ENCODE measurements at places on chromosomes 2 and 18.

DNA sequence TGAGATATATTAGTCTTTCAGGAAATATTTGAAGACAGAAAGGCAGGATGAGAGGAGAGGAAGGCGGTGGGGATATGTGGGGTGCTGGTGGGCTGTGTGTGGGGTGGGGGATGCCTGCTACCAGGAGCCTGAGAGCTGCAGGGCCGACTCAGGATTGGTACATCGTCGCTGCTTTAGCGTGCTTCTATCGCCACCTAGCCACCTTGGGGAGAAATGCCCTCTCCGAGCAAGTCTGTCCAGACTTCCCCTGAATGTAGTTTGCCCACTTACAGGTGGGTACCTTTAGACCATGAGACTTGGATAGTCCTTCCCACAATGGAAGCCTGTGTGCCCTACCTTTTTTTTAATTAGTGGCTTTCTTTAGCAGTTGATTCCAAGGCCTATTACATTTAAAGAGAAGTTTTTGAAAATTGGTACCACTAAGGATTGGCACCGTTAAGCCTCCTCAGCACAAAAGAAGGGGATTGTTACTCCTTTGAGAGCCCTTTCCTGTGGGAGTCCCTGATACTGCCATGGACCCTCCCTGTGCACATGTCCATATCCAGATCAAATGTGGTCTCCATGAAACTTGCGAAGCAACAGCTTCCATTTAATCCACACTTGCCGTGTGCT lies 114.1 kb upstream of the NDUFV2 start:
- no peak for DNase-seq

GRCh38 chr2:1642066-1642861 lies 102.1 kb downstream of the PXDN start:
- DNase-seq: no peak

DNA sequence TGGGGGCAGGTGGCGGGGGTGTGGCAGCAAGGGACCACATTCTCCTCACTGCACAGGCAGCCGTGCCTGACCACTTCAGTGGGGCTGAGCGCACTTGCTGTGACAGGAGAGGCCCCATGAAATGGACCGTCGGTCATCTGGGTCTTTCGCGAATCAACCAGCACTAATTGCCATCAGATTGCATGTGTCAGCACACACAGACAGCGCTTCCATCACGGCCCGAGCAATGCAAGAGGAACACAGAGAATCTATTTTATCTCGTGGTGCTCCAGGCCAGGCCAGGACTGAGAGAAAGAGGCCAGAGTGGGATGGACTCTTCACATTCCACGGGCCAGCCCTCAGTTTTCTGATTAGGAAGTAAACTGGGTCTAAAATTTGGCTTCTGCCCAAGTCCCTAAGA lies 87.0 kb downstream of the EIPR1 start:
- DNase-seq: no peak

GRCh38 chr2:240685771-240686371 lies 3.2 kb upstream of the AQP12B start:
- no peak for DNase-seq

- DNase-seq: no peak
Measured at GRCh38 chr2:74548285-74548899, 5.3 kb downstream of the LOXL3 start.

DNA sequence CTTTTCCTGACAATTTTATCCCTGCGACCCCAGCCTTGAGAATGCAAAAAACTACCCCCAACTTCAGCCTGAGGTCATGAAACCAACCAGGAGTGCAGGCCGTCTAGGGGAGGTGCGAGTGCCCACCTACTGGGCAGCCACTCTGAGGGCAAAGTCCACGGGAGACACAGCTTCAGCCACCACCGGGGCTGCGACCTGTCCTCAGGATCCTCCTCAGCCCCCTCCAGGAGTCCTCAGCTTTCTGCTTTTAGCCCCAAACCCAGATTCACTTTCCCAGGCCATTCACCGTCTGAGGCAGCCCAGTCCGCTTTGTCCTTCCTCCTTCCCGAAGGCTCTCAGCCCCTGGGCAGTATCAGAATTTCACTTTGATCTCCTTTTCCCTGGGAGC lies 210.2 kb upstream of the TNP1 start:
- no peak for DNase-seq

- no peak for DNase-seq
Measured at GRCh38 chr2:133292259-133292658, 276.0 kb downstream of the NCKAP5 start.

DNA sequence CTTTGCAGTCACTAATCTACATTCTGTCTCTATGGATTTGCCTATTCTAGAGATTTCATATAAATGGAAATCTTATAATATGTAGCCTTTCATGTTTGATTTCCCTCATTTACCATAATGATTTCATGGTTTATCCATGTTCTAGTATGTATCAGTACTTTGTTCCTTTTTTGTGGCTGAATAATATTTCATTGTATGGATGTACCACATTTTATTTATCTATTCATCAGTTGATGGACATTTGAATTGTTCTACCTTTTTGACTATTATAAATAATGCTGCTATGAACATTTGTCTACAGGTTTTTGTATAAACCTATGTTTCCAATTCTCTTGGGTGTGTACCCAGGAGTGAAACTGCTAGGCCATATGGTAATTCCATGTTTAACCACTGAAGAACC lies 221.1 kb downstream of the ICOS start:
- DNase-seq: no peak

GRCh38 chr2:215022910-215023309 lies 115.5 kb downstream of the ABCA12 start:
- DNase-seq: no peak

GRCh38 chr2:144469798-144470197 lies 50.1 kb downstream of the ZEB2 start:
- DNase-seq: no peak

- no peak for DNase-seq
Measured at GRCh38 chr2:145305889-145306288, 786.0 kb upstream of the ZEB2 start.

GRCh38 chr18:11042247-11042646 lies 107.1 kb downstream of the PIEZO2 start:
- no peak for DNase-seq

GRCh38 chr2:24020244-24020643 lies 10.4 kb downstream of the MFSD2B start:
- DNase-seq: no peak

DNA sequence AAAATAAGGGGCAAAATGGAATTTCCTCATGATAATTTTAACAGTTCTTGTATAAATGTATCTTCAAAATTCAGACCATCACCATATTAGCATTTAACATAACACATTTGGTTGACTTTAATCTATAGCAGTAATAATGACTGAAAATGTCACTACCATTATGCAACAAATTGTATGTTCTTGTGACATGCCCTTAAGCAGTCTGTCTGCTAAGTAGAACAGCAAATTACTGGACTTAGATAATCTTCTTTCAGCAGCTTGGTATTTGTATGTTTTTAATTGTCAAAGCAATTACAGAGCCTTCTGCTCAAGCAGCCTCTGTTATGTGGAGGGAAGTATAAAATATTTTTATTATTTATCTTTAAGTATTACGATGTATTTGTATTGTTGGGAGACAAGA lies 214.3 kb upstream of the NXPH2 start:
- DNase-seq: no peak

Measured in amniotic stem cell (primary cell).